T-helper 2 cell treated with Interferon-gamma antibody and Interleukin-4, amounts not matched to agents 5 μg/mL and 100 μg/mL, for 36 hours (primary cell): ENCODE measurements at places on chromosomes 11 and 22.

- no peak for DNase-seq
Measured at GRCh38 chr11:112412383-112412782, 151.7 kb upstream of the PLET1 start.

GRCh38 chr22:29029202-29030000 is 32.2 kb downstream of the C22orf31 start:
- no peak for DNase-seq

DNA sequence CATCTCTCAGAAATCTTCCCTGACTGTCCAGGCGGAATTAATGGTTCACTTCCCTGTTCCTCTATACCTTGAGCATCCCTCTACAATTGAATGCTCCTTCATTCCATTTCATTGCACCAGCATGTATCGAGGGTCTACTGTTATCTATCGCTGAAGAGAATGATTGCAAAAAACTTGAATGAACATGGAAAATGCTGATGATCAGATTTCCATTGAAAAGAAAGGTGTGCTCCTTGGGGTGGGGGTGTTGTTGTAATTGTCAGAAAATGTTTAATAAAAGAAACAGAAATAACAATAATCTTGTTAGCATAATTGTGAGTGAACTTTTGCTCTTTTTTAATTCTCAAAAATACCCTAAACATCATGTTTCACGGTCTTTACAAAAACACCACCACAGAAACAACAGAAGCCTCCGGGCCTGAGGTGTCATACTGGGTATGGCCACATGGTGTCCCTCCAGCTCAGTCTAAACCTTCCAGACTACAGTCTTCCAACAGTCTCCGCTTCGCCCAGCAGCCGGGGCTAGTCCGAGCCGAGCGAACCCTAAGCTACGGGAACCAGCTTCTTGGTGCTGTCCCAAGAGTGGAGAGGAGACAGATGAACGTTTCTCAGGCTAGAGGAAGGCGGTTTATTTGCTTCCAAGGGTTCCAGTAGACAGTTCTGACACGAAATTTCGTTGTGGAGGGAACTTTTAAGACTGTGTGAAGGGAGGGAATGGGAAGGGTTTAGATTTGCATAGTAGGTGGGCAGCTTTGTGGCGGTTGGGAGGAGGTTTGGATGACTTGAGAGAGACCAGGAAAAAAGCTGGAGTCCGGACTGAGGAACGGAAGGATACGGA is 75.8 kb upstream of the ZBED5 start:
- peak; percentile 66 for DNase-seq

GRCh38 chr22:20618488-20618887 is 111.1 kb downstream of the MED15 start:
- no peak for DNase-seq

GRCh38 chr11:35304386-35304775 is 115.0 kb downstream of the SLC1A2 start:
- DNase-seq = no peak

DNA sequence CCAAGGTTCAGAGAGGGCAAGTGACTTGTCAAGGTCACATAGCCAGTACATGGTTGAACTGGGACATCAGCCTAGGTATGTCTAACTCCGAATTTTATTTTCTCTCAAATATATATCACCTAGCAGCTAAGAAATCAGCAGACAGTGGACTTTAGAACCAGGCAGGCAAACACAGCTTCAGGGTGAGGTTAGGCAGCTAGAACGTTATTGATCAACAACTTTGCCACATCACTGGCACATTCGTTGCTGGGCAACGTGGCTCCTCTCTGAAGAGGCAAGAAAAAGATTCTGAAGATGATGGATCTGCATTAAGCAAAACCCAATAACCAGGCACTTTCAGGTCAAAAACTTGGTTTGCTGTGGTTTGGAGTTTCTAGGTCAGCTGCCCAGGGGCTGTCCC is 258.0 kb downstream of the KIRREL3 start:
- no peak for DNase-seq

DNA sequence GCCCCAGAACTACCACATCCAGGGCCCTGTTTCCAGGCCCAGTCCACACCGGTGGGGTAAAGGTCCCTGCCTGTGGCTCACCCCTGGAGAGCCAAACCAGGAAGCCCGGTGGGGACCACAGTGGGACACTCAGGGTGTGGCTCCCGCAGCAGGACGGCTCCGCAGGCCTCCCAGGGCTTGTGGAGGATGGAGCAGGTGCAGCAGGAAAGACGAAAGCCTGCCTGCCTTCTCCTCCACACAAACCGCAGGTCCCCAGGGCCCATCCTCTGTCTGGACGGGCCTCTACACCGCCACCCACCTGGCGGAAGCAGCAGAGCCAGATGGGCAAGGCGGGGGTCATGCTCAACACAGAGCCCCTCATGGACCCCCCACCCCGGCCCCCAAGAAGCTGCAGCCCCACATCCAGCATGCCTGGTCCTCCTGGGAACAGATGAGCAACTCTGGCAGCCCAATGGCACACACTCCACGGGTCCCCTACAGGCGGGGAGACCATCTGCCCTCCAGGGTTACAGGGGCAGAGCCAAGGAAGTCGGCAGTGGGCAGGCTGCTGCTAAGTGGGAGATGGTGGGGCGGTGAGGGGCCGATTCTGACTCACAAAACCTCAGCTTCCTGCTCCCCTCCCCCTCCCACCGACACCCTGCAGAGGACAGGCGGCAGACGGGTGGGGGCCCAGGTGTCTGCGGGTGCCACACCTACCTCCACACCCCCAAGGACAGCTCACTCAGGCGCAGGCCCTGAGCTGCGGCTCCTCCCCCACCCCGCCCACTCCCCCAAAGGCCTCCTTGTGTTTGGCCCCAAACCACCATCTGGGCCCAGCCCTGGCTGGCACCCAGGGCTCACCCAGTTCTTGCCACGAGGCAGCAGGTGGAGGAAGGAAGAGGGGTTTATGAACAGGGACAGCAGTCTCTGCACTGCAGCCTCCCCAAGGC is 5.2 kb downstream of the SBF1 start:
- peak; percentile 90 for DNase-seq

DNA sequence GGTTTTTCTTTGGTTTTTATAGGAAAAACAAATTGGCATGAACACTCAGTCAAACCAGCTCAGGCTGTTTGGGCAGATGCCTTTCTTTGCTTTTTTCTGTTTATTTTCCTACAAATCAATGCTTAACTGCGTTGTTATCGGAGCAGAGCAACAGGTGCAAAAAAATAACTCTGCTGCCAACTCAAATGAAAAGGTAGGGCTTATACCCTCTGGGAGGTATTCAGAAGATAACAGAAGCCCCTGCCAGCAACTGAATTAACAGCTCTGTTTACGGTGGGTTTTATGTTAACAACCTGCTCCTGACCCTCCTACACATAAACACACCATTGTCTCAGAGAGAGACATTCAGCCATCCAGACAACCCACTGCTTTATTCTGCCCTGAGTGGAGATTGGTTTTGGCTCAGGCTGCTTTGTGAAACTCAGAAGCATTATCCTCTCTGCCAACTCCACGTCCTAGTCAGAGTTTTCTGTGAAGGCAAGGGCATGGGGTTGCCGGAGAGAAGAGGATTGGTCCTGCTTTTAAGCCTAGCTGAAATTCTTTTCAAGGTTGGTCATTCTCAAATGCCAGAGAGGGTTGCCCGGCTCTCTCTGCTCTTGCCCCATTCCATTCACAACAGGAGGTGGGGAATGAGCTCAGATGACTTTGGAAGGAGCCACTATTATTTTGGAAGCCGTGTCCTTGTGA is 11.4 kb downstream of the EHF start:
- DNase-seq = no peak

- no peak for DNase-seq
Measured at GRCh38 chr11:31355131-31355530, 14.4 kb downstream of the DCDC1 start.

GRCh38 chr22:43168471-43169309 is 17.3 kb downstream of the TSPO start:
- DNase-seq = no peak

- no peak for DNase-seq
Measured at GRCh38 chr11:3152471-3153110, 12.5 kb downstream of the OSBPL5 start.

GRCh38 chr11:33944345-33944692 is 52.4 kb upstream of the LMO2 start:
- no peak for DNase-seq

DNA sequence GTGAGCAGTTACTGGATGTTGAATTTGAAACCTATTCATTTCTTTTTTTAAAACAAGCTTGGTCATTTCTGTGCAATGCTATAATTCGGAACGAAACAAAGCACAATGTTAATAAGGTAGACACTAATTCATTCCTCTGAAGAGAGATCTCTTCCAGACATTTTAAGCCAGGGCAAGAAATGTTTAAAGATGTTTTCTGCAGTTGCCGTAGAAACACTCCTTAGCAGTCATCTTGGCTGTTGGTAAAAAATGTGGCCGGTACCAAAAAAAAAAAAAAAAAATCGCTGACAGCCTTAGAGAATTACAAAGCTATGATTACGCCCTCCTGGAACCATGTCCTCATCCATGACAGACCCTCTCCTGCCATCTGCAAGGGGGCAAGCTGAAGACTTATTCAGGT is 66.4 kb upstream of the TTC12 start:
- DNase-seq = no peak

DNA sequence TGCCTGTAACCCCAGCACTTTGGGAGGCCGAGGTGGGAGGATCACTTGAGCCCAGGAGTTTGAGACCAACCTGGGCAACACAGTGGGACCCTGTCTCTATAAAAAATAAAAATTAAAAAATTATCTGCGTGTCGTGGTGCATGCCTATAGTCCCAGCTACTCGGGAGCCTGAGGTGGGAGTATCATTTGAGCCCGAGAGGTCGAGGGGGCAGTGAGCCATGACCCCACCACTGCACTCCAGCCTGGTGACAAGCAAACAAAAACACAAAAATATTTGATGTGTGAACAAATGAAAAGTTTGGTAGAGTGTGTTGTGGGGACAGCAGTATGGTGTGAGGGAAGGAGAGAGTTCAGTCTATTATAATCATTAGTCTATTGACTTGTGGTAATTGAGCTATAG is 90.8 kb upstream of the PARVA start:
- no peak for DNase-seq

DNA sequence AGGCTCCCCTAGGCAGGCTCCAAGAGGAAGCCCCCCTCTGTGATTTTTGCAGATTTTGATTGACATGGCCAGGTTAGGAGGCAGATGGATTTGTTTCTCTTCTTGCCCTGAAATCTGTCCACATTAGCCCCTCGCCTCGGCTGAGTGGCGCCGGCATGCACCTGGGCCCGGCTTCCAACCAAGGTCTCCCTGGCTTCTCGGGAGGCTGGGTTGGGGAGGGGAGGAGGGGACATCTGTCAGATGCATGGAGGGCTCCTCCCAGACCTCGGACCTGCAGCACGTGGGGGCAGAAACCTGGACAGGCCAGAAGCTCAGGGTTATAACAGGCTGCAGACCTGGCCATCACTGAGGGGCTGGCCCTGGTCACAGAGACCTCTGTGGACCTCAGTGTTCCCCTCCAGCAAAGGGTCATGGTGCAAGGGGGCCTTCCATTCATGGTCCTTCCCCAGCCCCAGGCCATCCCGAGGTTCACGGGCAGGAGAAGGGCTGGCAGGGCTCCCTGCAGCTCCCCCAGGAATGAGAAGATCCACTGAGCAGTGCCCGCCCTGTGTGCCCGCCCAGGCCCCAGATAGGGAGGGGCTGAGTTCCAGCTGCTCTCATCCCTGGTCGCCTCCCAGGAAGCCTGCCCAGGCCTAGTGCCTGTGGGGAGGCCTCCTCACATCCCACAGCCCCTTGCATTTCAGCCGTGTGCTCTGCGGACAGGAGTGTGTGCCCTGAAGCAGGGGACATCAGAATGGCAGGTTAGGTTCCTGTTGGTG is 747.8 kb downstream of the BRD1 start:
- no peak for DNase-seq

- DNase-seq = no peak
Measured at GRCh38 chr11:94525546-94526324, 13.5 kb downstream of the C11orf97 start.

GRCh38 chr11:120185706-120186455 is 25.0 kb upstream of the OAF start:
- DNase-seq = no peak
